Adrenal gland (tissue), 19 donors: ENCODE measurements at places on chromosomes 3 and 15. TPM values are rescaled to one million over a fixed set of nuclear protein-coding genes. Genes with fewer than 3 reads are reported as not detected.
A peak's percentile ranks its signal among the peaks of the same experiment; 100 is the strongest.

EPHB3 gene
- total RNA-seq: 0.52 TPM

CYP1A2 gene
- not detected for total RNA-seq

DNA sequence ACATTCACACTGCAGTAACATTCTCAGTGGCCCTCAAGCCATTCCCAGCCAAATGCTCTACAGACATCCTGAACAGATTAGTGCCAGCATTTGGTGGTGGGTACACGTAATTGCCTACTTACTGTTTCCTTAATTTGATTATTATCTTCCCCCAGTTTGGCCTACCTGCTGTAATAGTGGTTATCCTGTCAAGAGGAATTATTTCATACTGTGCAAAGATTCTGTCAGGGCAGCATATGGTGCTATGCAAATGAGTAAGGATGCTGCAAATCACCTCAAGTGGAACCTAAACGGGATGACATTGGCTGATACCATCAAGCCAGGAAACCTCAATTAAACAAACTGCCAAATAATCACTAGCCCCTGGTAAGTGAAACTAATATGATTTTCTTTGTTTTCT is 88.7 kb downstream of the SEMA6D start:
- H3K27ac ChIP-seq: no peak overlapping the region
- no peak for DNase-seq
- H3K4me1 ChIP-seq: no peaks in the 10 kb centered on the region
- H3K27me3 ChIP-seq: peaks cover 4% of the 10 kb centered on the region
- no peak overlapping the region for H3K4me3 ChIP-seq
- H3K36me3 ChIP-seq: no peaks in the 10 kb centered on the region

GRCh38 chr3:196619223-196619622 is 20.3 kb upstream of the NRROS start:
- no peak overlapping the region for H3K4me3 ChIP-seq
- H3K27ac ChIP-seq: no peak overlapping the region
- H3K36me3 ChIP-seq: no peaks in the 10 kb centered on the region
- H3K4me1 ChIP-seq: no peaks in the 10 kb centered on the region
- DNase-seq: no peak

GRCh38 chr3:29731050-29731449 is 450.2 kb downstream of the RBMS3 start:
- H3K4me3 ChIP-seq: no peak overlapping the region
- H3K36me3 ChIP-seq: no peaks in the 10 kb centered on the region
- peaks cover 6% of the 10 kb centered on the region for H3K4me1 ChIP-seq
- no peak overlapping the region for H3K27ac ChIP-seq
- no peaks in the 10 kb centered on the region for H3K27me3 ChIP-seq
- no peak for DNase-seq

GRCh38 chr3:64224826-64225610 is at the start of gene PRICKLE2:
Gene PRICKLE2 (minus strand): TSS chr3:64225466. CDS start chr3:64198927, 26,539 bp downstream.
- H3K4me3 ChIP-seq: peak within 1 kb of the TSS; percentile 3
- H3K27me3 ChIP-seq: no peaks in the 10 kb centered on the region
- no peaks in the 10 kb centered on the region for H3K4me1 ChIP-seq
- H3K36me3 ChIP-seq: no peaks in the 10 kb centered on the region

DNA sequence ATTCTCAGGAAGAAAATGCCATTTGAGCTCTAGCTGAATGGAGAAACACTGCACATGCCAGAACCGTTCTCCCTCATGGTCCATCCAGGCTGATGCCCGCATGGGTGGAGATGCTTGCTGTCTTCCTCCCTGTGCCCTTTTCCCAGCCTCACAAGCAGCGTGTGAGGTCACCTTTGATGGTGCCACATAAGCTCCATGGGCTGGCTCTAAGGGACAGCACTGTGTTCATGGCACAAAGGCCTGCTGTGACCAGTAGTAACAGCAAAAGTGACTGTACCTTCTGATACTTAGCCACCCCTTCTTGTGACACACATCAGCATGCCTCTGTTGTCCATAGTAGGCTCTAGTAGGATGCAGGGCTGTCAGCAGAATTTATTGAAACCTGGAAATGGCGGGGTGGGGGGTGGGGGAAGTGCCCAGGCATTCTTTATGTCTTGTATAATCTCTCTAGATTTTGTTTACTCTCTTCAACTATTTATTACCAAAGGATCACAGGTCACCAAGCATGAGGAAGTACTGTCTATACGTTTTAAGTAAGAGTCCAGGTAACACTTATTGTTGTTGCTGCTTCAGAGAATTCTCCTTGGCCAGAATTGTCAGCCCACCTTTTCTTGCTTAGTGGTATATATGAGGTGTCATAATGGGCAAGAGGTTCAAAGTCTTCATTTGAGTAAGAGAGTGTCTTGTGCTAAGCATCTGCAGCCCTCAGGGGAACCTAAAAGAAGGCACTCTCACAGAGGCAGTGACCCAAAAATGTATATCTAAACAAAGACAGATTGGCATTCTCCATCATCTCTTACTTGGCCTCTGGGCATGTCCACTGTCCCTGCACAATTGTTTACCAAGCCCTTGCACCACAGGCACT is 56.5 kb downstream of the RAB7A start:
- DNase-seq: no peak
- no peak overlapping the region for H3K4me3 ChIP-seq
- no peaks in the 10 kb centered on the region for H3K27me3 ChIP-seq
- H3K4me1 ChIP-seq: peaks cover 9% of the 10 kb centered on the region
- no peak overlapping the region for H3K27ac ChIP-seq
- no peaks in the 10 kb centered on the region for H3K36me3 ChIP-seq

DNA sequence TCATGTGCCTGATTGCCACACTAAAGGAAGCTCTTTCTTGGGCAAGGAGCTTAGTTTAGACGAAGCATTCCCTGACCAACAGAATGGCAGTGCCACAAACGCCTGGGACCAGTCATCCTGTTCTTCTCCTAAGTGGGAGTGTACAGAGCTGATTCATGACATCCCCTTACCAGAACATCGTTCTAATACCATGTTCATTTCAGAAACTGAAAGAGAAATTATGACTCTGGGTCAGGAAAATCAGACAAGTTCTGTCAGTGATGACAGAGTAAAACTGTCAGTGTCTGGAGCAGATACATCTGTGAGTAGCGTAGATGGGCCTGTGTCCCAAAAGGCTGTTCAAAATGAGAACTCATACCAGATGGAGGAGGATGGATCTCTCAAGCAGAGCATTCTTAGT is 18.4 kb downstream of the SENP5 start:
- H3K27me3 ChIP-seq: no peaks in the 10 kb centered on the region
- DNase-seq: no peak
- no peak overlapping the region for H3K27ac ChIP-seq
- no peak overlapping the region for H3K4me3 ChIP-seq

DNA sequence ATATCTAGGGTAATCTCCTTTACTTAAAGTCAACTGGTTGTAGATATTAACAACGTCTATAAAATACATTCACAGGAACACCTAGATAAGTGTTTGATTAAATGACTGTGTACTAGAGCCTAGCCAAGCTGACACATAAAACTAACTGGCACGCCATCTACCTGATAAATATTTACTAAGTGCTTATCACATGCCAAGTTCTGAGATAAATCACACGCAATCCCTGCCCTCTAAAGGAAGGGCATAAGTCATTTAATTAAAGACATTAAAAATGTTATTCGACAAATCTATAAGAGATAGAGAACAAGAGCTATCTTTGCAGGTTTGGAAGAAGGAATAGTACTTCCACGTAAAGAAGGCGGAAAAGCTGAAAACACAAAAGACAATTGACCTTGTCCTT is 11.1 kb upstream of the MB21D2 start:
- H3K27me3 ChIP-seq: no peaks in the 10 kb centered on the region
- no peak overlapping the region for H3K4me3 ChIP-seq
- no peaks in the 10 kb centered on the region for H3K36me3 ChIP-seq
- H3K4me1 ChIP-seq: no peaks in the 10 kb centered on the region
- no peak overlapping the region for H3K27ac ChIP-seq
- no peak for DNase-seq

GRCh38 chr3:98525494-98525893 is 2.8 kb upstream of the CLDND1 start:
- no peak overlapping the region for H3K27ac ChIP-seq
- no peaks in the 10 kb centered on the region for H3K27me3 ChIP-seq
- H3K36me3 ChIP-seq: no peaks in the 10 kb centered on the region
- no peak overlapping the region for H3K4me3 ChIP-seq

- H3K27ac ChIP-seq: no peak overlapping the region
- DNase-seq: no peak
- H3K27me3 ChIP-seq: no peaks in the 10 kb centered on the region
- H3K4me1 ChIP-seq: peaks cover 9% of the 10 kb centered on the region
- H3K4me3 ChIP-seq: no peak overlapping the region
- H3K36me3 ChIP-seq: no peaks in the 10 kb centered on the region
Observed at GRCh38 chr3:177427540-177427939, 230.3 kb upstream of the TBL1XR1 start.

GRCh38 chr3:2578560-2578959 is 479.9 kb downstream of the CNTN4 start:
- H3K4me3 ChIP-seq: no peak overlapping the region
- no peaks in the 10 kb centered on the region for H3K4me1 ChIP-seq

DNA sequence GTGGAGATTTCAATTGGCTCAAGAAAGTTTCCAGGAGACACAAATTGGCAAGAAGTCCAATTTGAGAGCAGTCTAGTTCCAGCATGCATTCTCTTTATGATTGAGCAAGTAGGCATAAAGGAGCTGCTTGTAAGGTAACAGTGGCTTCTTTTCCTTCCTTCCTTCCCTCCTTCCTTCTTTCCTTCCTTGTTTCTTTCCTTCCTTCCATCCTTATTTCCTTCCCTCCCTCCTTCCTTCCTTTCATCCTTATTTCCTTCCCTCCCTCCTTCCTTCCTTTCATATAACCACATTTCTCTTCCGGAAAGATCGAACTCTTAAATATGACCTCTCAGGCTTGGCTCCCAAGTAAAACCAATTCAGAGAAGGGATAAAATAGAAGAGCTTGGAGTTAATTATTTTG is 29.4 kb upstream of the ATP11B start:
- DNase-seq: no peak
- no peaks in the 10 kb centered on the region for H3K27me3 ChIP-seq
- no peaks in the 10 kb centered on the region for H3K4me1 ChIP-seq
- H3K36me3 ChIP-seq: no peaks in the 10 kb centered on the region

GRCh38 chr3:81003008-81003645 is 758.3 kb downstream of the GBE1 start:
- DNase-seq: no peak
- H3K4me1 ChIP-seq: no peaks in the 10 kb centered on the region
- no peaks in the 10 kb centered on the region for H3K27me3 ChIP-seq
- no peak overlapping the region for H3K27ac ChIP-seq

DNA sequence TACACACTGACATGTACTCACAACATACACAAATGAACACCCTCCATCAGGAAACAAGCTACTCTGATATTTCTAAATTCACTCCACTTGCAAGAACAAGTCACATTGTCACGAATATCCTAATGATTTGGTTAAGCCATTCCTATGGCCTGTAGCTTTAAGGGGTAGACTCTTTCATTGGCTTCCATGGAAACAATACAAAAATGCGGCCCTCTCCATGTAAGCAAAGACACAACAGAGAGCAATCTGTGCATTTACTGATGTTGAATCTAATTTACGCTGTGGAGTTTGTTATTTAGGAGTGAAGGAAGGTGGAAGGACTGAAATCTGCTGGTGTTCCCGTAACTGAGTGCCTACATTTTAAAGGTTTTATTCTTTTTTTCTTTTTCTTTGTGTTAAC is 114.5 kb downstream of the FMN1 start:
- H3K36me3 ChIP-seq: no peaks in the 10 kb centered on the region
- H3K27ac ChIP-seq: no peak overlapping the region
- DNase-seq: no peak
- no peaks in the 10 kb centered on the region for H3K27me3 ChIP-seq
- H3K4me3 ChIP-seq: no peak overlapping the region

DNA sequence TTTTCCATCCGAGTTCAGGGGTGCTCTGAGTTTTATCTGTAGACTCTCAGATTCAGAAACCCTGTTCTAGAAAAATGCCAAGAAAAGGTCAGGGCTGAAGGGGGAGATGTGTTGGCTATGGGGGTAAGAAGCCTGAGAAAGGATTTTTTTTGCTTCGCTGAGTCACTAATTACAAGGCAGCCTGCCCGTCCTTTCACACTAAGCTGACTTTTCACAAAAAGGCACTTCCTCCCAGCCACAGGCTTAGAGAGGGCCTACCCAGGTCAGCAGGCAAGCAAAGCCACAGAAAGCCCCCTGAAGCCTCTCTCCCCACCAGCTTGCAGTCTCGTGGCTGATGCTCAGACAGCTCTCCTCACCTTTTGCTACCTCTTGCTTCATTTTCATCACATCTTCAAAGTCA is 192.6 kb upstream of the PRICKLE2 start:
- H3K4me1 ChIP-seq: no peaks in the 10 kb centered on the region
- no peak overlapping the region for H3K27ac ChIP-seq
- DNase-seq: peak; percentile 22
- H3K27me3 ChIP-seq: no peaks in the 10 kb centered on the region
- no peak overlapping the region for H3K4me3 ChIP-seq

DNA sequence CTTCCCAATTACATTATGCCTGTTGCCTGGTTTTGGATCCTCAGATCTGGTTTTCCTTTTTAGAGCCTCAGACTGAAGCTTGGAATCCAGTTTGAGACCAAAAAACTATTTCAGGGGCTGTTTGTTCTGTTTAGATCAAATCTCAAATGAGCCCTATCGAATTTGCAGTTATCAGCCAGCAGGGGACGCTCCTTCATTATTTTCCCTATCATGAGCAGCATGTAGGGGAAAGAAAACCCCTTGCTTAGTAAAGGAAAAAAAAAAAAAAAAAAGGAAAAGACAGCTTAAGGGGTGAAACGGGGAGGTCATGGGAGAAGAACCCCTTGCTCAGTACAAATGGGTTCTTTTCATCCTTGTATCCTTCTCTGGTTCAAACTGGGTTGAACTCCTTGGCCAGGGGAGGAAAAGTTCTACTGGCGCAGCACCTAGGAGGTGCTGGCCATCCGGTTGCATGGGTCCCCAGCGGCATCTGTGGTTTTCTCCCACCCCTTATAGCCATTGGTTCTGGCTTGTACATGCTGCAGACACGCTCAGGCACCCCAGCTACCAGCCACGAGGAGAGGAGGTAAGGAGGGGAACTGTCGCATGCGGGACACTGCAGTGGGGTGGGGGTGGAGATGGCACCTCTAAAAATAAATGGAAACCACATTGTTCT is 1375.1 kb upstream of the ALCAM start:
- no peaks in the 10 kb centered on the region for H3K4me1 ChIP-seq
- DNase-seq: no peak
- no peaks in the 10 kb centered on the region for H3K36me3 ChIP-seq
- H3K27me3 ChIP-seq: no peaks in the 10 kb centered on the region

DNA sequence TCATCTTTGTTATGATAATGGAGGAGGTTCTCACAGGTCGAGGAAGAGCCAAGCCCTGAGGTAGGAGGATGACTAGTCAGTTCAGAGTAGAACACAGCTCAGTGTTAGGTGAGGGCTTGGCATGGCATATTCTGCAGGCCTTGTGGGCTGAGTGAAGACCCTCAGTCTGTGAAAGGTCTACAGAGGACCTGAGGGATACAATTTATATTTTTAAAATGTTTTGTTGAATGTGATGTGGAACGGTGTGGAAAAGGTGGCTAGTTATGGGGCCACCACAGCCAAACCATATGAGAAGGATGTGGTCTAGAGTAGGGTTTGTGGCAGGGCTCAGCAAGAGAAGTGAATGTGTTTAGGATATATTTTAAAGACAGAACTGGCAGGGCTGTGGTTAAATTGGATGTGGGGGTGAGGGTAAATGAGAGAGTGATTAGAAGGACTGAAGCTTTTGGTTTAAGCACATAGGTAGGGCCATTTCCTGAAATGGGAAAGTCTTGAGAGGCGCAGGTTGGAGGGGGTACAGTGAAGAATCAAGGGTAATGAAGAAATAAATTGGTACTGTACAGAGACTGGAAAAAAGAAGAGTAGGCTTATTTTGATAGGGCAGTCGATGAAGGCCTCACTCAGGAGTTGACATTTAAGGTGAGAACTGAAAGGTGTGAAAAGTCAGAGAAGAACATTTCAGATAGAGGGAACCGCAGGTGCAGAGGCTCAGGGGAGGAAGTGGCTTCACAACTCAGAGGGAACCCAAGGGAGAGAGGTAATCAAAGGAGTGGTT is 60.5 kb downstream of the SPTSSB start:
- no peak overlapping the region for H3K27ac ChIP-seq
- no peak for DNase-seq
- no peaks in the 10 kb centered on the region for H3K27me3 ChIP-seq
- no peak overlapping the region for H3K4me3 ChIP-seq
- no peaks in the 10 kb centered on the region for H3K36me3 ChIP-seq
